HCT116 (cell line): ENCODE measurements at places on chromosomes 2 and 18. TPM values are rescaled to one million over a fixed set of nuclear protein-coding genes. Genes with fewer than 3 reads are reported as not detected.

DNA sequence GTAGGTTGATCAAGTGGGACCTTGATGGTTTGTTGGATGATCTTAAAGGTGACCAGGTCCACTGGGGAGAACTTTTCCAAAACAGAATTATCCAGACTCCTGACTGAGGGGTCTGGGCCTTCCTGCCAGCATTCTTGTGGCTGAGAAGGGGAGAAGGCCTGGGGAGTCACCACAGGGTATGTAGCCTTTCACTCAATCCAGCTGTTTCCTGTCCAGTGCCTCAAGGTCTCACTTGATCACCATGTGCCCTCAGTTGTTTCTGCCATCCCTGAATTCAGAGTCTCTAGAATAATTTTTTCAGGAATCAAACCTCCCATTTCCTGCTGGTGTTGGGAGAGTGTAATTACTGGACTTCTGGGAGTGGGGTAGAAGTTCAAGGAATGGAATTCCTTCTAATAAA, 54.4 kb upstream of the TANC1 start:
- DNase-seq = no peak

GRCh38 chr2:73054980-73055379, 16.5 kb downstream of the SFXN5 start:
- no peak for DNase-seq

GRCh38 chr2:44753552-44754285, 187.8 kb upstream of the SIX3 start:
- no peak for DNase-seq

DNA sequence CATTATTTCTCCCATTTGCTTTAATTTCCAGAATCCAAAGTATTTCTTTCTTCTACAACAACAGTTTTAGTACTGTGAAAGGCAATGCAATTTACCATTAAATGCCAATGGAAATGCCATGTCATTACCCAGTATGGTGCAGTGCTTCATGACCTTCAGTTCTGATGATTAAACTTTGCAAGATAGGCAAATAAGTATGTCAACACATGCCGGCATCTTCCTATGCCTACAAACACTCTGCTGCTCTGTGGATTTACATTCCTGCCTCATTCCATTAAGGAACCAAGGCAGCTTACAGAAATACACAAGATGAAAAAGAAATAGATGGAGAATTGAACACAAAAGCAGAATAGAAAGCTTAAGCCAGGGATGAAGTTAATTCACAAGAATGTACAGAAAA, 52.7 kb upstream of the PROKR1 start:
- no peak for DNase-seq

- DNase-seq = no peak
Measured at GRCh38 chr2:152240559-152241231, 65.1 kb upstream of the STAM2 start.

DNA sequence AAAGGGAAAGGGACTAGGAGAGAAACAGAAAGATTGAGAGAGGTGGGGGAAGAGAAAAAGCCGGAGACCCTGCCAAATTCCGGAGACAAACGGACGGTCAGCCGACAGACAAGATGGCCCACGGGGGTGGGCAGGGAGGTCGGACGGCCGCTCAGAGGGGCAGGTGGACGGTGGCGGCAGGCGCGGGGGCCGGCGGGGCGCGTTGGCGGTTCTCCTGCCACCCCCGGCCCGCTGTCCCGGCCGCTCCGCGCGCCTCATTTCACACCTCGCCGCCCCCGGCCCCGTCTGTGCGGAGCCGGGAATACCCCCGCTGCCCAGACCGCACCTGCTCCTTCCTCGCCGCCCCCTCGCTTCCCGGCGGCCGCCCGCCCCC, 935 bp downstream of the SLC30A3 start:
- DNase-seq = no peak

- DNase-seq = no peak
Measured at GRCh38 chr2:160336105-160336504, 136.0 kb upstream of the ITGB6 start.

DNA sequence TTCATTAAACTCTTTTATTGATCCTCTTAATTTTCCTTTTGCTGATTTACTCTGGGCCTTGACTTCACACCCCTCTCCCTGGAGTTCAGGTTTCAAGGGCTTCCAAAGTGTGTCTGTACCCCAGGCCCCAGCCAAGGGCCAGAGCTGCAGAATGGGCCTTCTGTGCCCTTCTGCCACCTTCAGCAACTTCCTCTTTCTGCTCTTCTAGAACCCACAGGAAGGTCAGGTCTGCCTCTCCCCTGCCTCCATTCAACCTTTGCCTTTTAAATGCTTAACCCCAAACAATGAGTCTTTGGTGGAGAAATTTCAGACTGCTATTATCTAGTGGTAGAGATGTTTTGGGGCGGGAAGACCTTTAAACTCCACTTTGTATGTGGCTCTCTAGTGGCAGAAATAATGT, 63.1 kb downstream of the TSN start:
- no peak for DNase-seq

Gene FEV
- not detected for total RNA-seq

Gene NDUFV2
- total RNA-seq = 194 TPM

Gene SLC9A2
- 1.4 TPM for total RNA-seq

Gene KCNS3
- total RNA-seq = 5.2 TPM

Gene HOXD12
- total RNA-seq = 0.27 TPM

Gene TTC39C
- 24.8 TPM for total RNA-seq

Gene C2orf80
- not detected for total RNA-seq
